ENCODE measurements at places on chromosomes 11 and 22.

GRCh38 chr11:15006139-15006759 lies 34.1 kb upstream of the CALCA start:
- no peaks in the 10 kb centered on the region for H3K27me3 ChIP-seq
- no peak overlapping the region for H3K4me3 ChIP-seq
- H3K36me3 ChIP-seq, result no peaks in the 10 kb centered on the region

DNA sequence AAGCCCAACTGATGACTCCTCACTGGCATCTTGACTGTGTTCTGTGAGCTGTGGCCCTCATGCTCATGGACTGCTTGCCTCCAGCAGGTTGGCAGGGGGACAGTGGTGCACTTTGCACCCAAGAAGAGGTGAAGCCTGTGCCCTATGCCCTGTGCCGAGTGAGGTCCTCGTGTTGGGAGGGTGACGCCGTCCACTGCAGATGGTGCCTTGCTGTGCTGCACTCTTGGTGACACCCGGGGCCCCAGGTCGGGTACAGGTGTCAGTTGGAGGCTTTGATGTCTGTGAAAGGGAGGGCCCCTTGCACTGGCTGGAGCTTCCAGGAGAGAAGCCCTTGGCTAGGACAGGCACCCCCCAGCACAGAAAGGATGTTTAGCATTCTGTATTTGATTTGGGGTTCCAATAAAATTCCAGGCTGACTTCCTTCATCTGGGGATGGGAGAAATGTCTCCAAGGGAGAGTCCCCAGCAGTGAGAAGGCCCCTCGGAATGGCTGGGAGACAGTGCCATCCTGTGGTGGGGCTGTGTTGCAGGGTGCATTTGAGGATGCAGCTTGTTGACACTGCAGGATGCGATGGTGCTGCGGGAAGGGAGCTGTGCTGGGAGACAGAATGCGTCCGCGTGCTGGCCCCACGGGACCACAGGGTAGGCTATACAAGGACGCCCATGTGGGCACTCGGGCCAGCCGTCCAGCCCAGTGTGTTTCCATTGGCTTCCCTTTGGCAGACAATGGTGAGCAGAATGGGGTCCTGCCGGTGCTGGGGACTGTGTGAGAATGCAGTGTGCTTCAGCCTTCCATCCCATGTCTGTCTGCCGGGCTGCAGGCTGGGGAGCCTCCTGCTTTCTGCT lies 2.5 kb upstream of the ZDHHC8 start:
- peaks cover 23% of the 10 kb centered on the region for H3K36me3 ChIP-seq
- H3K27ac ChIP-seq, result peak overlapping the region; percentile 89
- H3K4me3 ChIP-seq, result no peak overlapping the region
- H3K4me1 ChIP-seq, result peaks cover 42% of the 10 kb centered on the region
- no peak for DNase-seq

GRCh38 chr22:46620588-46621242 lies 529 bp downstream of the GRAMD4 start:
- no peaks in the 10 kb centered on the region for H3K4me1 ChIP-seq
- no peak overlapping the region for H3K27ac ChIP-seq
- DNase-seq, result no peak
- H3K27me3 ChIP-seq, result no peaks in the 10 kb centered on the region
- no peaks in the 10 kb centered on the region for H3K36me3 ChIP-seq

DNA sequence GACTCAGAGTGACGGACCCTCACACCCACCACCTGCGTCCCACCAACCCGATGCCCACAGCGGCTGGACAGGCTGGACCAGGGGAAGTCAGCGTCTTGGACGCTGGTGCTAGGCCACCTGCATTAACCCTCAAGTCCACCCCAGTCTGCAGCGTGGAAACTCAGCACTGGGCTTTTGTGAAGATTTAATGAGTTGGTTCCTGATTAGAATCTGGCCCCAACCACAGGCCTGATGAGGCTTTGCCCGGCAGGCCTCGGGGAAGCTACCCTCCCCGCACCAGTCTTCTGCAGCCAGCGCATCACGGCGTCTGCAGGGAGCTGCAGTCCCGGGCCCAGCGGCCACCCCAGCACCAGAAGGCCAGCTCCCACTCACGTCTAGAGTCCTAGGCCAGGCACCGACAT lies 101.0 kb downstream of the BRD1 start:
- H3K4me3 ChIP-seq, result no peak overlapping the region
- no peak for DNase-seq
- H3K36me3 ChIP-seq, result no peaks in the 10 kb centered on the region
- no peaks in the 10 kb centered on the region for H3K4me1 ChIP-seq

DNA sequence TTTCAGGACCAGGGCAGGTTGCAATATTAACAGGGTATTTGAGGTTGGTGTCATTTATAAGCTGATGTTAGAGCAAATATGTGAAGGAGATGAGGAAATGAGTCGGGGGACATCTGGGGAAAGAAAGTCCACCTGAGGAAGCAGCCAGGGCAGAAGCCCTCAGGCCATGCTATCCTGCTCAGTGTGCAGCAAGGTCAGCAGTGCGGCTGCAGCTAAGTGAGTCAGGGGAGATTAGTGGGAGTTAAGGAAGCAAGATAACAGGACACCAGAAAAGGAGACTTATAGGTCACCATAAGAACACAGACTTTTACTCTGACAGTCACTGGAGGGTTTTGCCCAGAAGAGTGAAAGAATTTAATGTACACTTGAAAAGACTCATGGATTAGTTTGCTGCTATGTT lies 468.9 kb downstream of the NTM start:
- no peaks in the 10 kb centered on the region for H3K27me3 ChIP-seq
- DNase-seq, result no peak
- H3K4me3 ChIP-seq, result no peak overlapping the region
- no peak overlapping the region for H3K27ac ChIP-seq
- H3K4me1 ChIP-seq, result no peaks in the 10 kb centered on the region

DNA sequence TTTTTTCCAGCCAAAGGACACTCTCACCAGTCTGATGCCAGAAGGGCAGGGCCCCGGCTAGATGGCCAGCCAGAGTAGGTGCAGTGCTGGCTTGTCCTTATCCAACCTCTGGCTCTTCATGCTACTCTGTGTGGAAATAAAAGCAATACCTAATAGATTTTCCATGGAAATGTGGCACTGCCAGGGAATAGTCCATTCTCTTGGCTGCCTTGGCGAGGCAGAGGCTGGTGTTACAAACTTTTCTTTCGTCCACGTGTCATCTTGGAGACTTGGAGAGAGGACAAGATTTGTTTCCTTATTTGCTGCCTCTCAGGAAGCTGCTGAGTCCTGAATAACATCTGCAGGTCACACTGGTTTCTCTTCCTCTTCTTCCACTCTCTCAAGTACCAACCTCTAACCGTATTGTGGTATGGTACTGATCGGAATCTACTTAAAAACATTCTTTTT lies 17.2 kb upstream of the C1QTNF4 start:
- H3K27me3 ChIP-seq, result no peaks in the 10 kb centered on the region
- no peak overlapping the region for H3K27ac ChIP-seq
- no peak overlapping the region for H3K4me3 ChIP-seq

GRCh38 chr11:48063424-48063978 lies 83.1 kb downstream of the PTPRJ start:
- H3K4me1 ChIP-seq, result peaks cover 22% of the 10 kb centered on the region

DNA sequence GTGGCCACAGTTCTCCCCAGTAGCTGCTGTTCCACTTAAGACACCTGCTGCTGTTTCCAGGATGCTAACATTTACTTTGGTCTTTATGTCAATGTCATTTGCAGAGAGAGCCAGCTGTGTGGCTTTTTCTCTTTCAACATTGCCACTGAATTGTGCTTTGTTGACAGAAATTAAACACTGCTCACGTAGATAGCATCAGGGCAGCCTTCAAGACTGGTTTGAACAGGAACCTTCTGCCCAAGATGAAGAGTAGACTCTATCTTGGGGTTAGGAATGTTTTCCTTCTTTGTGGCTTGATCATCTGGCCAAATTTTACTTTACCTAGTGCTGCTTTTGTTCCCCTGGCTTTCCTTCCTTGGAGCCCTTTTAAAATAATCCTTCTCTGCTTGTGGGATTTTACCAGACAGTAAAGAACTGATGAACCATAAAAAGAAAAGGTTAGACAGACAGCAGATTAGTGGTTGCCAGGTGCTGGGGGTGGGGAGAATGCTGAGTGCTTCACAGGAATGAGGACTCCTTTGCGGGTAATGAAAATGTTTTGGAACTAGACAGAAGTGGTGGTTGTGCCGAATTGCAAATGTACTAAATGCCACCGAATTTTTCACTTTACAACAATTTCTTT lies 22.7 kb upstream of the XBP1 start:
- H3K4me3 ChIP-seq, result no peak overlapping the region
- DNase-seq, result no peak
- H3K4me1 ChIP-seq, result no peaks in the 10 kb centered on the region
- peaks cover 8% of the 10 kb centered on the region for H3K36me3 ChIP-seq

GRCh38 chr11:7208391-7208790 lies 43.3 kb upstream of the SYT9 start:
- no peaks in the 10 kb centered on the region for H3K36me3 ChIP-seq
- no peaks in the 10 kb centered on the region for H3K4me1 ChIP-seq

GRCh38 chr11:41175304-41175972 lies 284.0 kb downstream of the LRRC4C start:
- H3K36me3 ChIP-seq, result no peaks in the 10 kb centered on the region
- H3K4me3 ChIP-seq, result no peak overlapping the region
- DNase-seq, result no peak

- H3K36me3 ChIP-seq, result no peaks in the 10 kb centered on the region
- H3K4me3 ChIP-seq, result no peak overlapping the region
- H3K27me3 ChIP-seq, result no peaks in the 10 kb centered on the region
- no peak for DNase-seq
- H3K27ac ChIP-seq, result no peak overlapping the region
- H3K4me1 ChIP-seq, result no peaks in the 10 kb centered on the region
These were observed 554.2 kb downstream of the NTM start for GRCh38 chr11:131924457-131925201.

DNA sequence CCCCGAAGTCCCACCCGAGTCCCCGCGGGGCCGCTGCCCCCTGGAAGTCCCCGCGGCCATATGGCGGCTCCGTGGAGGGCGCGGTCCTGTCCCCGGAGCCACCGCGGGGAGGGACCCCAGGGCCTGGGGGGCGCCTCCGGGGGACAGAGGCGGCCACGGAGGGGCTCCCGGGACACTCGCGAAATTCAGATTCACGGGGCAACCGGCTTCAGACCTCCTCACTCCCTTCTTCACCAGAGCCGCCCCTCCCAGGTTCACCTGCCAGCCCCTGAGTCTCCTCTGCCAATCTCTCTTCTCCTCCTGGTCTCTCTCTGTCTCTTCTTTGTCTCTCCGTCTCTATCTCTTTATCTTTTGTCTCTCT lies 28.2 kb upstream of the TOLLIP start:
- H3K4me3 ChIP-seq, result peak overlapping the region; percentile 64
- DNase-seq, result no peak
- peak overlapping the region; percentile 88 for H3K27ac ChIP-seq
- no peaks in the 10 kb centered on the region for H3K36me3 ChIP-seq

DNA sequence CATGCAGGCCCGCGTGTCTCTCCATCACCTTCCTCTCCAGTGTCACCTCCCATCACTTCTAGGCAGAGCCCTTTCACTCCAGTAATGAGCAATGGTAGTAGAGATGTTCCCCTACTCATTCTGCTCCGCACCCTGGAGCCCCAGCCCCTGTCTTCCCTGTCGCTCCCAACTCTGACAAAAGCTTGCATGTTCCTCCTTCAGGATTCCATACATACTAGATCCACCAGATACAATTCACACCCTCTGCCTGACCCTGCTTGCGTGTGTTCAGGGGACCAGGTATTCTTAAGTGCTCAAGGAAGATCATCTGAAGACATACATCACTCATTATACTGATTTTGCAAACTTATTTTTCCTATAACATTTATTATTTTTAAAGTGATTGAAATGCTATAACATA lies 222.7 kb downstream of the SNX19 start:
- no peaks in the 10 kb centered on the region for H3K36me3 ChIP-seq
- no peak overlapping the region for H3K27ac ChIP-seq
- DNase-seq, result no peak
- H3K4me3 ChIP-seq, result no peak overlapping the region
- peaks cover 7% of the 10 kb centered on the region for H3K4me1 ChIP-seq

DNA sequence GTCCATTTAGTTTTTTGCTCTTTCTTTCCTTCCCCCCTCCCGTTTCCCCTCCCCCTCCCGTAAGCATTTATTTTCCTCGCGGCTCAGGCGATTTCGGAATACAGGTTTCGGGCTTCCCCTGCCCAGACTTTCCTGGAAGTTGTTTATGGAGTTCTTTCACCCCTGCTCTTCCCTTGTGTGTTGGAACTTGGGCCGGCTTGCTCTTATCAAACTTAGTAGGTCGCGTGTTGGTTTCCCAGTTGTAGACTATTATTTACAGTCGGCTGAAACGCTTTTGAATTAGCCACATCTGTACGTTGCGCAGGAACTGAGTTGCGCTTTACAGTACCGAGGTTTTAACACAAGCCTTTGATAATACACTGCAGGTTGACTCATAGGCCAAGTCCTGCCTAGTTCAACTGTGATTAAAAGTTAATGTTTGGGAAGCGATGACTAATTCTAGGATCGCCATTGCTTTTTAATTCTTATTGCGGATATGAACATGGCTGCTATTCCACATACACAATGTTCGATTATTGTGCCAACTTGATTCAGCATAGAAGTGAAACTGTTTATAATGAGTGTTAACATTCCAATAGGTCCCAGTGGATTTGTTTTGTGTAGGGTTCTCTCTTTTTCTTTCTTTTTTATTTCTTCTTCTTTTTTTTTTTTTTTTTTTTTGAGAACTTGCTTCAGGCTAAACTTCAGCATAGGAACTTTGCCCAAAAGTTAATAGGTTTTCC lies 1.7 kb downstream of the YAP1 start:
- H3K4me3 ChIP-seq, result peak overlapping the region; percentile 86
- H3K27ac ChIP-seq, result peak overlapping the region; percentile 95
- no peaks in the 10 kb centered on the region for H3K36me3 ChIP-seq
- DNase-seq, result peak; percentile 71
- H3K27me3 ChIP-seq, result no peaks in the 10 kb centered on the region

DNA sequence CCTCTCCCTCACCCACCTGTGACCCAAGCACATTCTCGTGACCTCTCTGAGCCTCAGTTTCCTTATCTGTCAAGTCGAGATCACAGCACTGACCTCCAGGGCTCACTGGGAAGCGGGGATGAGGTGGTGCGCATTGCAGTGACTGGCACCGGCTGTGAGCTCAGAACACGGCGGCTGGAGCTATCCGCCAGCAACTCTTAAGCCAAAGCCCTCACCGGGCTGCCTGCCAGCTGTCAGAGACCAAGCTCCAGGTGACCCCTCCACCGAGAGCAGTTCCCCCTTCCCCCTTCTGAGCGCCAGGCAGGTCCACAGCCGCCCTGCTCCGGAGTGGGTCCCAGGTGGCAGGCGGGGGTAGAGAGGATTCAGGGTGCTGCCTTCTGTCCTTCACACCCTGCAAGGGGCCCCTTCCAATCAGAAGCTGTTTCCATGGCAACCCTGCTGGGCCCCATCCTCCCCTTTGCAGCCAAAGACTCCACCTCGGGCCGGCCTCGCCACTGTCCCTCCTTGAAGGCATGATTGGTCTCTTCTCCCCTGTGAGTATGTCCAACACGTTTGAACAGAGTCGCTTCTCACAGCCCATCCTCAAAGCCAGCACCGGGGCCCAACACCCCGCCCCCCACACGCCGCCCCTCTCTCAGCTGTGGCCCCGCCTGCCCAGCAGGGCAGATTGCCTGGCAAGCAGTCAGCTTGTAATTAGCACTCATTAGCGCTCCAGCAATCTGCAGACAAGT lies 98.7 kb downstream of the WNT7B start:
- peak; percentile 6 for DNase-seq
- H3K4me3 ChIP-seq, result no peak overlapping the region
- H3K36me3 ChIP-seq, result no peaks in the 10 kb centered on the region
- no peak overlapping the region for H3K27ac ChIP-seq
- peaks cover 68% of the 10 kb centered on the region for H3K27me3 ChIP-seq

All from tibial artery (tissue), 4 donors.